ENCODE measurements at places on chromosomes 12 and 14.

DNA sequence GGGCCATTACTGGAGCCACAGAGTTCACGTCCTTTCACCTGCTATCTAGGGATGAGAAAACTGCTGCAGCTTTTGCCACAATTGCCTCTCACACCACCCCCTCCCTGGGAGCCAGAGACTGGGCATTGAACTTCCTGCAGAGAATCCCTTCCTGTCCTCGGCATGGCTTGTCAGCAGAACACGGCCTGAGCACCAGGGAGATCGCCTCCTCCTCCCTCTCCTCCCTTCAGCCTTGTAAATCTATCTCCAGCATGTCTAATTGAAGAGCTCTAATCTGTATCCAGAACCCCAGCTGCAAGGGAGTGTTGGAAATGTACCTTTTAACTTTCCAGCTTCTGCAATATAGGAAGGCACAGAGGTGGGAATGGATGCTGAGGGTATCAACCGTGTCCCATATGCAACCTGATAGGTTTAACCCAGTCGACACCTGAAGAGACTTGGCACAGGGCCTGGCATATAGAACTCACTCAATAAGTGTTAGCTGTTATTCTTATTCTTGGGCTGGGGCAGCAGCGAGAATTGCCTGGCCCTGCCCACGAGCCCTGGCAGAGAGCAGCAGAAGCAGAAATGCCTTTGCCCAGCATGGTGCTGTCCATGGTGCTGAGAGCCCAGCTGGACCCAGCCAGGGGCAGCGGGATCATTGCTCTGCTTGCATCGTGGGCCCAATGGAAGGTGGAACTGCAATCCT is 26.8 kb downstream of the TMEM63C start:
- peak; percentile 75 for DNase-seq

DNA sequence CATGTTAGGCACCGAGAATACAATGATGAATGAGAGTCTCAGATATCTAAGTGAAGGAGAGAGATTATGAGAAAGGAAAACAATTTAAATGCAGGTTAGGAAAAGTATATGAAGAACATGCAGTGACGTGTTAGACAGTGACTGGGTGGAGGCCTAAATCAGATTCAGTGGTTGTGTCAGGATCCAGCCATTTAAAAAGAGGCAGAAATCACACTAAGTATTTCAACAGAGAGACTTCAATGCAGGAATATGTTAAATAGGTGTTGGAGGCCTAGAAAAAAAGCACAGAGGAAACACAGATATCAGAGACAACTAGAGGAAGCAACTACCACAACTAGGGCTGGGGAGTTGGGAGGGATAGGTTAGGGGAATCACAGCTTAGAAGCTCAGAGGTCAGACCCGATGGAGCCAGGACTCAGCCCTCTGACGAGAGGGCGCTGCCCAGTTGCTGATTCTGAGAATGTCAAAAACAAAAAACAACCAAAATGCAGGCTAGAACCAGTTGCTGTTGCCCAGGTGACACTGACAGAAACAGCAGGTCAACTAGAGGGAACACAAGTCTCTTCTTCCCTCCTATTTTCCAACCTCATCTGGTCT is 3.0 kb upstream of the GARIN2 start:
- DNase-seq, result no peak

DNA sequence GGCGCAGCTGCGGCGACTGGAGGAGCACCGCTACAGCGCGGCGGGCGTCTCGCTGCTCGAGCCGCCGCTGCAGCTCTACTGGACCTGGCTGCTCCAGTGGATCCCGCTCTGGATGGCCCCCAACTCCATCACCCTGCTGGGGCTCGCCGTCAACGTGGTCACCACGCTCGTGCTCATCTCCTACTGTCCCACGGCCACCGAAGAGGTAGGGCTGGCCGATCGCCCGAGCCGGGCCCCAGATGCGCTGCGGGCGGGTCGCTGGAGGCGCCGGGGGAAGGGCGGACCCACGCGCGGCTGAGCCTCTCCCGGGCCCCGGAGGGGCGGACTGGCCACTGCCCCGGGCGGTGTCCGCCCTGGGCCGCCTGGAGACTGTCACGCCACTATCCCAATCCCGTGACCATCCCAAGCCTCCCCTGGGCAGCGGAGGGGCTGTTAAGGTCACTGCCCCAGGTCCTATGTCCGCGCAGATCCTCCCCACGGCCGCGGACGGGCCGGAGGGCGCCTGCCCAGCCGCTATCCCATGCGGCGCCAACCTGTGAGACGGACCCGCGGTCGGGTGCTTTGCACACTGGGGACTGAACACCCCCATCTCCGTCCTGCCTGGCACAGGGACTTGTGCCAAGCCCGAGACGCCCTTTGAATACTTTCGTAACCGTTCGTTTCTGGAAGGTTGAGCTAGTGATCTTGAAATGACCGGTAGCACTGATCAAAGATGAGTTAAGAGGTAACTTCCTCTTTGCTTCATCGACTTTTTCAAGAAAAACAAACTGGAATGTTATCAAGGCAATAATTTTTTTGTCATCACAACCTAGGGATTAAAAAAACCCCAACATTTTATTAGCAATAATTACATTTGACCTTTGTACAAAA is 725 bp downstream of the CHPT1 start:
- DNase-seq, result peak; percentile 37

DNA sequence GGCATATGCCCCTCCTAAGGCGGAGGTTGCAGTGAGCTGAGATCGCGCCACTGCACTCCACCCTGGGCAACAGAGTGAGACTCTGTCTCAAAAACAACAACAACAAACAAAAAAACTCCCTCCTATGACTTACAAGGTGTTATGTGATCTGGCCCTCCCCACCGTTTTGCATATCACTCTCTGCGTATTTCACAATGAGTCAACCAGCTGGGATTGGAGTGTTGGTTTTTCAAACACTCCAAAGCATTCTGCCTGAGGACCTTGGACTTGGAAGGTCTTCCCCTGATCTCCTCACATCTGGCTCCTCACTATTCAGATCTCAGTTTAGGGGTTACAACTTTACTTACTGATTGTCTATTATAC is 14.0 kb downstream of the MANSC1 start:
- DNase-seq, result no peak

- DNase-seq, result no peak
Observed at GRCh38 chr12:124841558-124841945, 22.1 kb downstream of the SCARB1 start.

- no peak for DNase-seq
Observed at GRCh38 chr12:124408822-124409517, 114.1 kb downstream of the RFLNA start.
